Activated CD4-positive, alpha-beta T cell treated with anti-CD3 and anti-CD28 coated beads, Interleukin-2, amount 50 U/mL, for 48 hours (primary cell): ENCODE measurements at places on chromosomes 3 and 15.

DNA sequence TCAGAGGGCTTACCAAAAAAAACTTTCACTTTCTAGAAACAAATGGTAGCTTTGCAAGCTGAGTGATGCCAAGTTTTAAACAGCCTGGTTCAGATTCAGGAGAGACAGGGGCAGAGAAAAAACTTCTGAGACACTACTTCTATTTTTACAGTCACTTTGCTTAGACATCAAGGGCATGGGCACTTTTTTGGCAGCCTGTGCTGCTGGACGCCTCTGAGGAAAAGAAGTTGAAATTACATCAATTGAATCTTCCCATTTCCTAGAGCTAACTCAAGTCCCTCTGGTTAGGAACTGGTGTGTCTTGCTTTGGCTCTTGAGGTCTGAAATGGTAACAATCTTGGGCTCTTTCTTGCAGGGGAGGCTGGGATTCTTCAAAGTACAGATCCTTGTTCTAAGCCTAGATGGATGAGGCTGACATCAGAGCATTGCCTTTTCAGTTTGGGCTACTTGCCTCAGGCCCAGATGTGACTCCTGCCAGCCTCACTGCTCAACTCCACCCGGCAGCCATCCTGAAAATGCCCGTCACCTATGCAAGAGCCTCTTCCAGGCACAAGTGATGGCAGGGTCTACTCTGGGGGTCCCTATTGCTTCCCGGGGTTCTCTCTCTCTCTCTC lies 357.5 kb downstream of the FOXP1 start:
- DNase-seq, result no peak

DNA sequence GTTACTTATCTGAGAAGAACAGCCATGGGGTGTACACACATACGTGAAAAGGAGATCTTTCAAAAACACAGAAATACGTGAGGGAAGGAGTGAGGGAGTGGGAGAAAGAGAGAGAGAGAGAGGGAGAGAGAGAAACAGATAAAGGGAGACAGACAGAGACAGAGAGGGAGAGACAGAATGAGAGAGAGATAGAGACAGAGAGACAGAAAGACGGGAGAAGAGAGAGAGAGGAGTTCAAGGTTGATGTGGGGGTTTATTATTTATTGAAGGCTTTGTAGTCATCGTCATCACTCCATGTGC lies 64.0 kb downstream of the CHST2 start:
- DNase-seq, result no peak

- DNase-seq, result no peak
Observed at GRCh38 chr3:116153174-116153573, 292.1 kb downstream of the LSAMP start.

DNA sequence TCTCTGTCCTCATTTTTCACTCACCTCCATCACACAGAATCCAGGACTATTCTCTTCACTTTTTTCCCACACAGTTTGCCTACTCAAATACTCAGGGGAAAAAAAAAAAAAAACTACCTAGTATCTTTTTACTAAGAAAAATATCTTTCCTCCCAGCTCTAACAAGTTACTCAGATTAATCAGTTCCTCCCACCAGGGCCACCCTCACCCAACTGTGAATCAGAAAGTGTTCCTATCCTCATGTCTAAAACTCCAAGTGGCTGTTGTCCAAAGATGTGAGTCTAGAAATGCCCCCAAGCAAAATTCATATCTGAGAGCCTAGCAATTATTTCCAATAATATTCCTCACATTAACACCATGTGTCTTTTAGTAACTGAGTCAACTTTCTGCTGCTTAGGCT lies 268.0 kb downstream of the ERC2 start:
- DNase-seq, result no peak

DNA sequence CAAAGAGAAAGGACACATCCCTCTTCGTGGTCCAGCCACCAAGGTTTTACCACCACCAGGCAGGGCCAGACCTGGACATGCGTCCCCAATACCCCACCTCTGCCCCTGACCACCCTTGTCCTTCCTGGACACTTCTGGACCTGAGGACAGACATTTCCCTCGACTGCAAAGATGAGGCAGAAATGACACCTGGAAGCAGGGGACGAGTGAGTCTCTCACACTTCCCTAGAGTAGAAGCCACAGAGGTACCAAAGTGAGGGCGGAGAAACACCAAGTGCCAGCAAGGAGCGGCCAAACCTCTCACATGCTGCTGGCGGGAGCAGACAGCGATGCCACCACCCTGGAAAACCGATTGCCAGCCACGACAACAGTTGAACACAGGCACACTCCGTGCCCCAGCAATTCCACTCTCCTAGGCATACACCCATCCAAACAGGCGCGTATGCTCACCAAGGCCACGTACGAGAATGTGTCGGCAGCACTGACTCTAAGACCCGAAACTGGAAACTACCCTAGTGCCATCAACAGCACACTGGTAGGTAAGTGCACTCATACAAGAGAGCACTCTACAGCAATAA lies 207.0 kb upstream of the NSMCE3 start:
- DNase-seq, result no peak

DNA sequence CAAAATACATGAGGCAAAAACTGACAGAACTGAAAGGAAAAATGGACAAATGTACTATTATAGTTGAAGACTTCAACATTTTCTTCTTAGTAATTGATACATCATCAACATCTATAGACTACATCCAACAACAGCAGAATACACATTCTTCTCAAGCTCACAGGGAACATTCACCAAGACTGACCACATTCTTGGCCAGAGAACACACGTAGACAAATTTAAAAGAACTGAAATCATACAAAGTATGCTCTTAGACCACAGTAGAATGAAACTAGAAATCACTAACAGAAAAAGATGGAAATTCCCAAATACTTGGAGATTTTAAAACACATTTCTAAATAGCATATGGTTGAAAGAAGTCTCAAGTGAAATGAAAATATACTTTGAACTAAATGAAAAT lies 55.1 kb upstream of the NSMCE3 start:
- DNase-seq, result no peak

- no peak for DNase-seq
Observed at GRCh38 chr3:40574050-40574449, 49.3 kb downstream of the ZNF621 start.

DNA sequence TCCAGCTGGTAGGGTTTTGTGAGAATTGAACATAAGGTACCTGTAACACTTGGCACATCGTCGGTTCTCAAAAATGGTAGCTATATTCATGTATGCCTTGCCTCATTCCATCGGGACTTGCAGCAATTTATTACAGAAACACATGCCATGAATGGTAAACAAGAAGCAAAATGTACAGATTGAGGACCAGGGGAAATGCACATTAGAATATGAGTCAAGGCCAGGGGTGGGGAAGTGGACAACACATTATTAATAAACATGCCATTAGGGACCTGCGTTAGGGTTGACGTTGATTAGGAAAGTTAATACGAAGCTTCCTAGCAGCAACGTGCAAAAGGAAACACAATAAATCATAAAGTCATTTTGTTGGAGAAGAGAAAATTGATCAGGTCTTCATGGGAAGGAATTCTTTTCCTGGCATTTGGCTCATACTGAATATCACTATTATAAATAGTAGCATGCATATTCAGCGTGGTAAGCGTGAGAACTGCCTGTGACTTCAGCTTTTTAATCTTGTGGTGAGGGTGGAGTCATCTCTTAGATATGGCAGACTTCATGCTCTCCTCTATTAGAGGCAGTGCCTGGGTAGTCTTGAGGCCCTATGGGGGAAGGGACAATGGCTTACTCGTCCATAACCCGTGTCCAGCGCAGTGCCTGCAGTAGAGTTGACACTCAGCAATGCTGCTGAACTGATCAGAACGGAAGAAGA lies 184.9 kb downstream of the SV2B start:
- no peak for DNase-seq

DNA sequence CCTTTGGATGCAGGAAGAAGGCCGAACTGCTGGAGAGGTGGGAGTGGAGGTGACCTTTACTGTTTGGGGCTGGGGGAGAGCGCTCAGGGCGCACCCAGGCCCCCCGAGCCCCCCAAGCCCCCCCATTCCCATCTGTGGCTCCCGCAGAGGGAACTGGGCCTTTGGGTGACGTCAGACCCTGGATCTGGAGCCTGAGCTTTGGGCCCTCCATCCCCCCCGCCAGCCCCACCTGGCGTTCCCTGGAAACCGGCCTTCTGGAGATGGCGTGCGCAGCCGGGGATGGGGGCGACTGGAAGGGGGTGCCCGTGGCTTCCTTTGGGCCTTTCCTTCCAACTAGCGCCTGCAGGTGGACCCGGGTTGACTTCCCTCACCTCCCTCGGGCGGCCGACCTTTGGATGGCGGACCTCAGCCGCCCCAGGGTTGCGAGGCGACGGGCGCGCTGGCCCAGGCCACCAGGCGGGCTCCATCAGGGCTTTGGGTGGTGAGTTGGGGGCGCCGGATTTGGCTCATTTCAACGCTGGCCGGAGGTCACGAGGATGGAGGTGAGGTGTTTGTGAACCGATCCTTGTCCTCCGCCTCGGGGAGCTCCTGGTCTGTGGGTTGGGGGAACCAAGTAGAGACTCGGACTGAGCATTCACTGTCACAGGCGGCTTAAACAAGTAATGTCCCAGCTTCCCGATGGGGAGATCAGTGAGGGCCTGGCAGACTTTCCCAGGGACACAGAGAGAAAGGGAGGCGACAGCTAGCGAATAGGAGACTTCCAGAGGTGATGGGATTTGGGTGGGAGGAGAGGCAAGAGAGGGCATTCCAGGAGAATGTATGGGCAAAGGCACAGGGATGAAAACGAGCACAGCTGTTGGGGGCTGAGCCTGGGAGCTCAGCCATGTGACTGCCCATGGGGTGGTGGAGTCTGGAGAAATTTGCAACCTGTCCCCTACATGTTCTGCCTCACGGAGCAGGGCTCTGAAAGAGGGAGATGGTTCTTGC lies 709 bp downstream of the SCAMP5 start:
- DNase-seq, result no peak

- no peak for DNase-seq
Observed at GRCh38 chr3:126463521-126463920, 12.2 kb downstream of the ZXDC start.

- no peak for DNase-seq
Observed at GRCh38 chr15:42608752-42609488, 33.5 kb downstream of the STARD9 start.

DNA sequence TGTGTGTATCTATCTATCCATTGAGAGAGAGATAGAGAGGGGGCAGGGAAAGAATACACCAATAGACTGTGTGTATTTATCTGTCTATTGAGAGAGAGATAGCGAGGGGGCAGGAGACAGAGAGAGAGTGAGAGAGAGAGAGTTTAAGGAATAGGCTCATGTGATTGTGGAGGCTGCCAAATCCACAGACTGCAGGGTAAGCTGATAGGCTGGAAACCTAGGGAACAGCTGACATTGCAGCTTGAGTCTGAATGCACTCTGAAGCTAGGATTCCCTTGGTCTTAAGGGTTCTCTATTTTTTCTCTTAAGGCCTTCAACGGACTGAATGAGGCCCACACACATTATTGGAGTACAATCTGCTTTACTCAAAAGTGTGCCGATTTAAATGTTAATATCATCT lies 255.8 kb downstream of the EPHA3 start:
- DNase-seq, result no peak

DNA sequence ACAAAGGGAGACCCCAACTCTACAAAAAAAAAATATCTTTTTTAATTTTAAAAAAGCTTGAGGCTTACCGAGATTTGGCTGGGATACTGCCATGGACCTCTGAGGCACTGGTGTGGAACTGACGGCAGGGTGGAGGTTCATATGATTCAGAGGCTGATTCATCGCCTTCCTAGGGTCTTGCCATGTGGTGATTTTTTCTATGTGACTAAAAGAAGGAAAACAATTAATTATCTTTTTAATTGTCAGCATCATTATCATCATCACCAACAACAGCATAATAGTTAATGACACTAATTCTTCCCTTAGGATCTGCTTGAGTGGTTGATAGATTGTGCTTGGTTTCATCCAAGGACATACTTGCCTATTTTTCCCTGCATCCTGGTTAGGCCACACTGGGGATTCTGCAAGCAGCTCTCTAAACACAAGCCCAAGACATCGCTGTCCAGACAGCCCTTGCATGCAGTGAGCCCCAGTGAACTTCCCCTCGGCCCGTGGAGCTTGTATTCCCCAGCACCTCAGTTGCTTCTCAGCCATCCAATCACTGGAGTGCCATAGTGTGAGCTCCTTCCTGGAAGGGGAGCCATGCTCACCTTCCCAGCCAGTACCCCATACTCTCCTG lies 84.9 kb downstream of the WWTR1 start:
- DNase-seq, result no peak

DNA sequence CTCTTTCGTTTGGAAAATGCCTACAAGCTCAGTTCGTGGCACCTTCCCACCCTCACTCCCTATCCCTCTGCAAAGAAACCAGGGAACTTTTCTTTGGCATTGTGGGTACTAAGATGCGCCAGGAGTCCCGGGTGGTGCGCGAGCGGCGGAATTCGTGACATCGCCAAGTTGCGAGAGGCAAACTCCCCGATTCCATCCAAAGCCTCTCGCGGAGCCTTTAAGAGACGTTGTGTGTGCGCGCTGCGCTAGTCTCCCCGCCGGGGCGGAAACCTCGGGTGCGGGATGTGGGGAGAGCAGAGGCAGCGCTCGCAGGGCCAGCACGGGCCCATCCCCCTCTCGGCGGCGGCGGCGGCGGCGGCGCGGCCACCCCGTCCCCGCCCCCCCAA lies 443 bp upstream of the NR2F2 start:
- no peak for DNase-seq

GRCh38 chr15:90400759-90401314 lies 12.8 kb downstream of the IQGAP1 start:
- peak; percentile 33 for DNase-seq

- no peak for DNase-seq
Observed at GRCh38 chr15:95825208-95825607, 505.3 kb upstream of the NR2F2 start.

GRCh38 chr15:71331173-71331572 lies 215.9 kb downstream of the THSD4 start:
- DNase-seq, result no peak

- DNase-seq, result no peak
Observed at GRCh38 chr3:146679995-146680394, 74.8 kb upstream of the PLSCR5 start.

DNA sequence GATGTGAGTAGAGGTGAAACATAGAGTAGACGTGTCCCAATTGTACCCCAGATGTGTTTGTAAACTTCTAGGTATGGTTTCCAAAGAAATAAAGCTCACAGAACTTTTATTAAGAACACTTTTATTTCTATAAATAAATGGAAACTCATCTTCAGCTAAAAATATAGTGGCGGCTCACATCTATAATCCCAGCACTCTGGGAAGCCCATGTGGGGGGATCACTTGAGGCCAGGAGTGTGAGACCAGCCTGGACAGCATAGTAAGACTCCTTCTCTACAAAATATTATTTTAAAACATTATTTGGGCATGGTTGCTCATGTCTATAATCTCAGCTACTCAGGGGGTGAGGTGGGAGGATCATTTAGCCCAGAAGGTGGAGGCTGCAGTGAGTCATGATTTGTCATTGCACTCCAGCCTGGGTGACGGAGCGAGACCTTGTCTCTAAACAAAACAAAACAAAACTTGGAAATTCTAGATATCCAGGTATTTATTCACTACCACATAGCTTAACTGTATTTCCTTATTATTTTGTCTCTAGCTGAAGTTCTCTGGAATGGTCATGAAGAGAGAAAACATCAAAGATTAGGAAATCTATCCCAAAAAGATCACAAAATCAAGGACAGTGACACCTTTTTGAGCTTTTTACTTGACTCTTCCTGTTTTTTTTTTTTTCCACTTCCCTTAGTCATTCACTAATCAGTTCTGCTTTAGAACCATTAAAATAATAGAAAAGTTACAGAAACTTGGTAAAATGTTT lies 258.1 kb downstream of the TIGIT start:
- no peak for DNase-seq

GRCh38 chr15:66565741-66566144 lies at the start of gene LCTL:
Gene LCTL (minus strand): TSS chr15:66565998. CDS start chr15:66565365, 633 bp downstream.
- no peak for DNase-seq

GRCh38 chr3:138950006-138950644 lies 3.1 kb downstream of the FOXL2NB start:
- peak; percentile 43 for DNase-seq
